ENCODE measurements at places on chromosomes 5 and 9.

DNA sequence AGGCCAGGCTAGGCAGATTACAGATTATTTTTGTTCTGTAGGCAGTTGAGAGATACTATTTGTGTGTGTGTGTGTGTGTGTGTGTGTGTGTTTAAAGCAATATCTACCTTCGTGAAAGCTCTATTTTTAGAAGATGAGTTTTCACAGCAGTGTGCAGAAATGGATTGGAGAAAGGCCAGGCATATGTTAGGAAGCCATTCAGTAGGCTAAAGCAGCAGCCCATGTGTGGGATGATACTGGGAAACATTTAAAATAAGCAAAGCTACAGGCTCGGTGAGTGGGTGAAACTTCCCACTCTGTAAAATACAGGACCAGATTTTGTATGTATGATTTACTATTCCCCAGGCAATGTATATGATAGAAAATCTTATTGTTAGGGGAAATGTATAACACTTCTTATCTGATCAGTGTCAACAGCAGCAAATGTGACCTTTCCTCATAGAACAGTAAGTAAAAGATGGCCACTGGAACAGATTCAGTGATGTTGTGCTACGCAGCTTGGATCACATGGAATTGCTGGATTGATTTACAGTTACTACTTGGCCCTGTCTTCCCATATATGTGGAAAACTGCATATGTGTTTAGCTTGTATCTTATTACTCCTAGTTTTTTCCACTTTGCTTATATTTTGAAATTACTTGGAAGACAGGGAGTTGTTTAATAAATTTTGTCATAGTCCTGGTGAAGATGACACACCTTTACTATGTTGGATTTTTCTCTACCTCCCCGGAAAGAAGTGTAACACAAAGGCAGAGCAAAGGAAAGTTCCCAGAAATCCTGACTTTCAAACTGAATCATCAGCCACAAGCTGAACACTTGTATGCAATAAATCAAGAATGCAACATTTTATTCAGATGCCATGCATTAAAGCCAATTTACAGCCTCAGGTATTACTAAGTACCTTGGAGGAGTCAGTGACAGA is 1077.7 kb upstream of the SEMA6A start:
- DNase-seq, result no peak

GRCh38 chr9:85742597-85742936 is 813 bp upstream of the AGTPBP1 start:
- no peak for DNase-seq

GRCh38 chr9:125932746-125933455 is 185.7 kb downstream of the PBX3 start:
- DNase-seq, result no peak

DNA sequence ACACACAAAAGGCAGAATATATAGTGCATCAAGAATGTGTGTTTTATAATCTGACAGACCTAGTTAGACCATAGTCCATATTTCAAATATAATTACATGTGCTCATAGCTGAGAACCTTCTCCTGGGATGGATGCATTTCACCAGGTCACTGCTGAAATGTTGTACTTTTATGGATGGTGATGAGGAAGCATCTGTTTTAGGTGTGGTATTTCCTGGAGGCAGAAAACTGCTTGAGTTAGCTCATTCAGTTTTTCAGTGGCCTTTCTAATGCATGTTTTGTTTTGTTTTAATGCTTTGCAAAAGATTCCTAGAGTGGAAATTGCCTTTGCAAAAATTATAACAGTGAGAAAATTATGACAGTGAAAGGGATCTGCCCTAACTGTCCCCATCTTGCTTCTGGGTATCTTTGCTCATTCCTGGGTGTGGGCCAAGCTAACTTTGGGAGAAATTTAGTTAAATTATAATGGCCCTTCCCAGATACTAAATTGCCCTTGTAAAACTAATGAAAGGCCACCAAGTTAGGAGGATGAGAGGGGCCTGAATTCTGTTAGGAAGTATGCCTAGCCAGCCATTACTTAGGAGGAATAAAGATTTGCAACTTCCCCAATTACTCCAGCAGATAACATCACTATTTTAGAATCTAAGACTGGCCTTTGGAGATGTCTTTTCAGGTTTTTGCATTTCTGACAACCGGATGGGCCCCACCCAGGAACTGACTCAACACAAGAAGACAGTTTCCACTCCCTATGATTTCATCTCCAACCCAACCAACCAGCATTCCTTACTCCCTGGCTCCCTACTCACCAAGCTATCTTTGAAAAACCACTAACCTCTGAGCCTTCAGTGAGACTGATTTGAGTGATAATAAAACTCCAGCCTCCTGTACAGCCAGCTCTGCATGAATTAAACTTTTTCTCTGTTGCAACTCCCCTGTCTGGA is 7.0 kb upstream of the IL12B start:
- DNase-seq, result no peak

DNA sequence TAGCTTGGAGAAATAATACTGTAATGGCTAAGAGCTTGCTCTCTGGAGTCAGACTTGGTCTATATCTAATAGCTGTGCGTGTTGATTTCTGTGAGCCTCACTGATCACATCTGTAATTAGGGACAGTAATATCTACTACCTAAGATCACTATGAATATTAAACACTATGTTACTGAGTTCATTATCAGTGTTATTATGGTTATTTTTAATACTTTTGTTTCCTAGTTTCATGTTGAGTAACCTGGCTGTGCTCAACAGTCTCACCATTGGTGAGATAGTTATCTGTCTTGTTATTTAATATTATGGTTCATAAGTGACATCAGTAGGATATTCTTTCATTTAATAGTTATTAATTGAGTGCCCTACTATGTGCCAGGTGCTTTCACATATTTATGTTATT is 22.4 kb upstream of the CAVIN4 start:
- DNase-seq, result no peak
